GM23248 (cell line): ENCODE measurements at places on chromosomes 11 and 22.

GRCh38 chr22:46070803-46071450 is 79.4 kb upstream of the PPARA start:
- DNase-seq: peak; percentile 83

- peak; percentile 72 for DNase-seq
Measured at GRCh38 chr11:45238724-45239123, 47.4 kb downstream of the SYT13 start.

DNA sequence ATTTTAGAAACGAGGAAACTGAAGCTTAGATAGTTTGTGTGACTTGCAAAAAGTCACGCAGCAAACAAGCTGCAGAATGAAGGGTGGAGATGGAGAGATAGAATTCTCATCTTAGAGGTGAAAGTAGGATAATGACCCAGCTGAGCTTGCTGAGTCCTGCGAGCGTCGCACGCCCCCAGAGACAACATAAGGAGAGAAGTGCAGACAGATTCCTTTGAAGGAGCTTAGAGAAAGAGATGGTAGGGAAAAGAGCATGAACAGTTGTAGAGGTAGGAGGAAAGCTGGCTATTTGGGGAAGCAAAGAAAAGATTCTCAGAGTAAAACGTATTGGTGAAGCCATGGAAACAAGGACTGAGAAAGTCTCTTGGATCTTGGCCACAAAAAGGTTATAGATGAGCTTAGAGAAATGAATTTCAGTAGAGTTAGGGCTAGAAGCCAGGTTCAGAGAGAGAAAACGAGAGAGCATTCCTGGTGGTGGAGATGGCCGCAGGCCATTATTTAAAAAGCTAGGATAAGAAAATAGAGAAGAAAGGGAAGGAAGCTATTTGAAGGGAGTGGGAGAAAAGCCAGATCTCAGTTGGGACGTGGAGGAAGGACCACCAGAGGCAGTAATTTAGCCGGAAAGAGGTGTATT is 44.8 kb downstream of the FAM83F start:
- DNase-seq: no peak

DNA sequence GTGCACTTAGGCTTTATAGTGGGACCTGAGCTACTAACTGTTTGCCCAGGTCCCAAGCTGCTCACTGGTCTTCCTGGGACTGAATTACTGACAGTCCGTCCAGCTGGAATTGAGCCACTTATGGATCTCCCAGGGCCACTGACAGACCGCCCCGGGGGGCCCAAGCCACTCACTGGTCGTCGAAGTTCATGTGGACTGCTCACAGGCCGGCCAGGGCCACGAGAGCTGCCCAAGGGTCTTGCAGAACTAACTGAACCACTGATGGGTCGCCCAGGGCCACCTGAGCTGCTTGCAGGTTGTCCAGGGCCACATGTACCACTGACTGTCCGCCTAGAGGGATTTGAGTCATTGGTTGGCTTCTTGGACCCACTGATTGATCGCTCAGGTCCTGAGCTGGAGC is 15.1 kb downstream of the MISFA start:
- no peak for DNase-seq

DNA sequence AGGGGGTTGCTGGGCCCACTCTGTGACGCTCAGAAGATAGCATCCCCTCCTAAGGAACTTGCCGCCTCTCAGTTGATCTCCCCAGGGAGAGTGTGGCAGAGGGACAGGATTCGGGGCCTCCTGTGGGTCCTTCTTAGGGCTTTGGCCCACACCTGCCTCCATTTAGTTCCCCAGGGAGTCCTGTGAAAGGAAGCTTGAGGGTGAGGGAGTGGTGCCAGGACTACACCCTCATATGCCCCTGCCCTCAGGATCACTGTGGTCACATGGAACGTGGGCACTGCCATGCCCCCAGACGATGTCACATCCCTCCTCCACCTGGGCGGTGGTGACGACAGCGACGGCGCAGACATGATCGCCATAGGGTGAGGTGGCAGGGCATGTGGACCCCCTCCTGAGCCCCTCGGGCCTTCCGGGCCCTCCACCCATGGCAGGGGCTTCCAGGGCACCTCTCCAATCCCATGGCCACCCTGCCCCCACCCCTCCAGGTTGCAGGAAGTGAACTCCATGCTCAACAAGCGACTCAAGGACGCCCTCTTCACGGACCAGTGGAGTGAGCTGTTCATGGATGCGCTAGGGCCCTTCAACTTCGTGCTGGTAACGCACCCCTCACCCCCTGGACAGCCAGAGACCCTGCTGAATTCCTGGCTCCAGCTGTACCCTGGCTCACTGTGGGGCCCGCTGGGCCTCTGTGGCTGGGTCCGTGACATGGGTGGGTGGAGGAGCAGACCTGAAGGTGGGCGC is 3.5 kb downstream of the INPP5J start:
- no peak for DNase-seq

DNA sequence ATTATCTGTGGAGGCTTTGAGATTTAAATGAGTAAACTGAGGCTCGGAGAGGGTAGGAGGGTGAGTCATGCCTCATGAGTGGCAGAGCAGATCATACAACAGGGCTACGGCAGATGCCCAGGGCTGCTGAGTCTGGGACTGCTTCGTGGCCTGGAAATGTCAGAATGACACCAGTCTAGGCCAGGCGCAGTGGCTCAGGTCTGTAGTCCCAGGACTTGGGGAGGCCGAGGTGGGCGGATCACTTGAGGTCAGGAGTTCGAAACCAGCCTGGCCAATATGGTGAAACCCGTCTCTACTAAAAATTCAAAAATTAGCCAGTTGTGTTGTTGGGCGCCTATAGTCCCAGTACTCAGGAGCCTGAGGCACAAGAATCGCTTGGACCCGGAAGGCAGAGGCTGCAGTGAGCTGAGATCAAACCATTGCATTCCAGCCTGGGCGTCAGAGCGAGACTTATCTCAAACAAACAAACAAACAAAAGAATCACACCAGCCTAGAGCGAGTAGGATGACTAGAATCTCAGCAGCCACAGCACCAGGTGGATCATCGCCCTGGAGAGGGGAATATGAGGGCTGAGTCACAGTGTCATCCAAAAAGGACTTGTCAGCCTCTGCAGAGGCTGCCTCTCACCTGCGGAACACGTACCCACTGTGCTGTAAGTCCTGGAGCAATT is 48.6 kb upstream of the ADA2 start:
- no peak for DNase-seq

GRCh38 chr22:28025333-28025732 is 106.3 kb upstream of the PITPNB start:
- no peak for DNase-seq

GRCh38 chr11:122668562-122669090 is 13.1 kb downstream of the UBASH3B start:
- peak; percentile 54 for DNase-seq

DNA sequence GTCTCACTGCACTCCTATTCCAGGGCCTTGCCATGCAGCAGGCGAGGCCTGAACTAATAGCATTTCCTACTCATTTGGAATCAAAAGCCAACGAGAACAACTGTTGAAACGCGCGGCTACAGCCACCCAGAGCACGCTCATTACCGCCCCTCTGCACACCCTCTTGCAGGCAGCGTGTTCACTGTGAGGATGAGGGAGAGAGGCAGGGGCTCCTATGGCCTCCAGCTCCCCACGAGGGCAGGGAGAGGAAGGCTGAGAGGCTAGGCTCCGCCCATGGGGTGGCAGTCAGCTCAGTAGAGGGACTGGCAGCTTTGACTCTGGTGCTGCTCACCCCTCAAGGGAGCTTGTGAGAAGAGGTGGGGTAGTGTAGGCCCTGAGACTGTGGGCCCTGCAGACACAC is 26.2 kb downstream of the LMO1 start:
- DNase-seq: no peak

- peak; percentile 86 for DNase-seq
Measured at GRCh38 chr11:6505577-6506240, 8.6 kb downstream of the DNHD1 start.

- no peak for DNase-seq
Measured at GRCh38 chr11:2651054-2651617, 48.7 kb downstream of the KCNQ1OT1 start.

- peak; percentile 12 for DNase-seq
Measured at GRCh38 chr22:32644252-32645100, 157.0 kb upstream of the TIMP3 start.

- DNase-seq: peak; percentile 65
Measured at GRCh38 chr11:33044285-33044756, 4.9 kb downstream of the TCP11L1 start.
